ENCODE measurements at places on chromosomes 2 and 18.

DNA sequence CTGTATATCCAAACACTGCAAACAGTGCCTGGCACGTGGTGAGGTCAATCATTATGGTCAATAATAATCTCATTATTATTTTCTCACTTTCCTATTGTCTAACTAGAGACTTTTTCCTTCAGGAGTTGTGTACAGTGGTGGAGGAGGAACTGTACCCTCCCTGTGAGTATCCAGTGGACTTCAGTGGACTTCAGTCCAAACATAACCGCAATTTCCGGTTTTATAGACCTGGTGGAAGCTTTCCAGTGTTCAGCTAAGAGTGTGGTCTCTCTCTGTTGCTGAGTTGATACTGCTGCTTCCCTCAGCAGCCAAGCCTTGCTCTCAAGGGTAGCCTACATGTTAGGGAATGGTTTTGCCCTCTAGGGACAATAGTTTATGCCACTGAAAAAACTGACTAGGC, 447.1 kb downstream of the TMEM182 start:
- no peak for DNase-seq

- DNase-seq: no peak
Measured at GRCh38 chr2:29660201-29660600, 261.2 kb downstream of the ALK start.

DNA sequence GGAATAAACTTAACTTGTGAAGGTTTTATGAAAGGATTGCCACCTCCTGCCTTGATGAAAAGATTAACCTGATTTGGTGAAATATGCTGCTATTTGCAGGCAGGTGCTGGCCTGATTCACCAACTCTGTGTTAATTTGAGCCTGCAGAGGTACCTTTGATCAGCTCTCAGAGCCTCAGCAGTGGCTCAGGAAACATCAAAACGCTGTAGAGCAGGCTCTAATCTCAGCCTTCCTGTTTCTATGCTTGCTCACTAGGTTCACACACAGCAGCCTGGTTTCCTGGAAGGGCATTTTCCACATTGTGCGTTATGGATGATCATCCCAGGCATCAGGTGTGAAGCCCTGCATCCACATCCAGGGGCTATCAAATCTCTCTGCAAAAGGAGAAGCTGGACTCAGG, 16.9 kb downstream of the TGIF1 start:
- no peak for DNase-seq

GRCh38 chr18:78323453-78324197, 656.0 kb upstream of the SALL3 start:
- DNase-seq: no peak

GRCh38 chr2:60295636-60295962, 257.9 kb downstream of the BCL11A start:
- no peak for DNase-seq

GRCh38 chr2:64795024-64795592, 141.4 kb upstream of the SERTAD2 start:
- DNase-seq: no peak

DNA sequence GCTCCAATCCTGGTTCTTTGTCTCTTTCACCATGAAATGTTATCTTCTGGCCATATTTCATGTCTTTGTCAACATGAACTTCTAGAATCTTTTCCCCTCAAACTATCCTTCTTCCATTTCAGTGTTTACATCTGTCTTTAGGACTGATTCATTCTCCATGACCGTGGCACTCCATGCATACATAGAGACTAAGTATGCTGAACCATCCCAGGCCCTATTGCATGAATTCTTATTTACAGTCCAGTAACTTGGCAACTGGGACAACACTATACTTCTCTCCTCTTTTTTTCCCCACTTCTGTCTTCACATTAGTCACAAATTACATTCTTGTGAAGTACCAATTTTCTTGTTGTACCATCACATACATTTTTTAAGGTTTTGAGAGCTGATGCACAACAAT, 109.8 kb upstream of the GALNT13 start:
- no peak for DNase-seq
